ENCODE measurements at places on chromosomes 1 and 21.
A peak's percentile ranks its signal among the peaks of the same experiment; 100 is the strongest.

- DNase-seq = peak; percentile 58
Measured at GRCh38 chr1:40532844-40533424, 1.5 kb downstream of the ZNF684 start.

DNA sequence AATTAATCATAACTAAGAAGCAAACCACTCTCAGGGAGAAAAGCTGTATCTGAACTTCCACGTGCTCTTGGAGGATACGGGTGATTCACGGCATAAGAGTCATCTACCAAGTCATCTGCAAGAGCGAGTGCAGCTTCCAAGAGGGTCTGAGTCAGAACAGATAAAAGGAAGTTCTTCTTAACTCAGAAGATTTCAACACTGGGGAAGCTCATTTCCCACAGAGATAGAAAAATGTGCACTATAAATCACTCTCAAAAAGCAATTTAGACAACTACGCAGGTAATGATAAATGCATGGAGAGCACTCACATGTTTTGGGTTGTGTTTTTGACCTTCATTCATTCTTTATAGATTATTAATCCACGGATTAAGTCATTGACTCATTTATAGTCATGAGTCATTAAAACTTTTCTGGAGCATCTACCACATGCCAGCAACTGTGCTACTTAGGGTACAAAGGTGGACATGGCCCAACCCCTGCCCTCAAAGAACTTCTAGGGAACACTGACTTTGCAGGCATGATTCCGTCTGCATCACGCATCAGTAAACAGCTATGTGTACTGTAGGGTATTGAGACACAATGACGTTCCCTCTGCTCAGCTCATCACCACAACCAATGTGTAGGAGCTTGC, 20.8 kb downstream of the KCNJ15 start:
- DNase-seq = peak; percentile 100

DNA sequence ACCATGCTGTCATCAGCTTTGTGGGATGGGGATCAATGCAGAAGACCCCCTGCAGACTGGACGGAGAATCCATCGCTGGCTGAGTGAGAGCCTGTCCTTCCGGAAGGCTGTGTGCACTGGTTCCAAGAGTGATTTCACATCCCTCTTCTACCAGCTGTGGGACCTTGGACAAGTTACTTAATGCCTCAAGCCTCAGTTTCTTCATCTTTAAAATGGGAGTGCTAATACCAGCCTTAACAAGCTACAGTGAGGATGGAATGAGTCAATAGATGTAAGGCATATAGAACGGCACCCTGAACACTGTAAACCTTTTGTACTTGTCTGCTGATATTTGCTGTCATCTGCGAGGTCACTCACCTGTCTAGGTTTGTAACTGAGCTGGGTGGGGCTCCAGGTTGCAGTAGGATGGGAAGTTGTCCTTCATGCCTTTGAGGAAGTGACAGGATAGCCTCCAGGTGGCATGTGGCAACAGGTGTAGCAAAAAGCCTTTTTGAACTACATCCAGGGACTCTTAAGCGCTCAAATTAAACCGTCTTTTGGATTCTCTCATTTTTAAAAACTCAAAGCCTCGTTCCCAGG, 27.5 kb downstream of the TMEM51 start:
- DNase-seq = no peak

DNA sequence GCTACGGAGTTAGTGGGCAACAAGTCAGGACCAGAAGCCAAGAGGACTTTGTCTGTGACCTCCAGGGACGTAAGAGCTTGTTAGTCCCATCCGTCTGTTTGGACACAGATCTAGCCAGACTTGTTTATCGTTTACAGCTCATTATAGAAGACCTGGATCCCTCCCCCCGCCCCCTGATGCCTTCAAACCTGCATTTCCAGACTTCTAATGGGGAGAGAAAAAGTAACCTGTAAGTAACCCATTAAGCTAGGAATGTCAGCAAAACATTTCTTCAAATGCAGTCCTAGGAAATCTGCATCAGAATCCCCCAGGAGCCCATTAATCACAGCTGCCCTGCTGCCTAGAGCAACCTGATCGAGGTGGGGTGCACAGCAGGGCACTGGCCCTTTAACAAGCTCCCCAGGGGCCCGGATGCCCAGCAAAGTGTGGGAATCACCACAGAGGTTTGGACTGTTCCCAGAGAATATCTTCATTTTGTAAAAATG, 1.4 kb upstream of the MAD2L2 start:
- DNase-seq = no peak

DNA sequence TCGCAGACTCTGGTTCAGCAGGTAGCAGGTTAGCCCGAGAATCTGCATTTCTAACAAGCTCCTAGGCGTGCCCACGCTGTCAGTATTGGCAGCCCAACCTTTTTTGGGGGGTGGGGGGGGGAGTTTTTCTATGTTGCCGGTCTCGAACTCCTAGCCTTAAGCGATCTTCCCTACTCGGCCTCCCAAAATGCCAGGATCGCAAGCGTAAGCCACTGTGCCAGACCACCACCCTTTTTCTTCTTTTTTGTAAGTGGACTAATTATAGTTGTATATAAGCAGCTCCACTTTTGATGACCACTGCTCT, 480 bp upstream of the MIS18A start:
- DNase-seq = no peak

DNA sequence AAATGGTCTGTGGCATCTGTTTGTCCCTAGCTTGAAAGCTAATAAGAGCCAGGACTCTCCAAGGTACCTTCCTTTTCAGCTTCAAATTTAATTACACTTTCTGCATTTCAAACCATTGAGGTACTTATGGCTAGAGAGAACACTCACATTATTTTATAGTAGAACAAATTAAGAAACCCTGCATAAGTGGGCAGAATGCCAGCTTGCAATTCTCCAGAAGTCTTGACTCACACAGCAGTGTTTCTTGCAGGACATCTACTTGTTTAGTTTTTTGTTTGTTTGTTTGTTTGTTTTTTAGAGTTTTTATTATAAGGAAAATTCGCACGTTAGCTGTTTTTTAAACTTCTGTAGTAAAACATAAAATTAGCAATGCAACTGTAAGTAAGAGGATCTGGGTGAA, 397.2 kb downstream of the NEGR1 start:
- peak; percentile 33 for DNase-seq

GRCh38 chr1:40183055-40183710, 22.0 kb downstream of the RLF start:
- peak; percentile 51 for DNase-seq

- no peak for DNase-seq
Measured at GRCh38 chr1:44802306-44803061, 2.3 kb downstream of the PLK3 start.

- no peak for DNase-seq
Measured at GRCh38 chr1:243621973-243622372, 228.1 kb downstream of the AKT3 start.

DNA sequence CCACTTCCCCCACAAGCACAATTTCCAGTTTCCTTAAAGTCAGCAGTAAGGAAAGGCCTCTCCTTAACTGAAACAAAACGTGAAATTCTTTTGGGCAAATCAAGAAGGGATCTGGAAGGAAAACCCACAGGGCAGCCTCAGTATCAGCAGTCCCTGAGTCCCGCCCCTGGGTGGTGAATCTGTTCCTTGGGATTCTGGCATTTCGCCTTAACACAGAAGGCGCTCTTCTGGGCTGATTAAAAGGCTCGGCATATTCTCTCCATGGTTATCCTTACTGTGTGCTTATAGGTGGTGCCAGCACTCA, 12.2 kb upstream of the RAB4A start:
- peak; percentile 13 for DNase-seq

- DNase-seq = no peak
Measured at GRCh38 chr1:179973198-179974110, 18.8 kb downstream of the CEP350 start.

DNA sequence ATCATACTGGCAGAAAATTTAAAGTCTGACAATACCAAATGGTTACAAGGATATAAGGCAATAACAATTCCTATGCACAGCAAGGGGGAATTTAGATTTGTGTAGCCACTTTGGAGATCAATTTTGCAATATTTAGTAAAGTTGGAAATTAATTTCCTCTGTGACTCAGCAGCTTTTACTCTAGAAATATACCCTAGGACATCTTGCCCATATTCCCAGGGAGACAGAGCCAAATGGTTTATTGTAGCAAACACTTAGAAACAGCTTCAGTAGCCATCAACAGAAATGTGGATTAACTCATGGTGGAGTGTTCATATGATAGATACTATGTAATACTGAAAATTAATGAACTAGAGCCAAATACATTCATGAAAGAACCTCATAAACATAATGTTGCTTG, 104.6 kb downstream of the BACH1 start:
- DNase-seq = peak; percentile 57

DNA sequence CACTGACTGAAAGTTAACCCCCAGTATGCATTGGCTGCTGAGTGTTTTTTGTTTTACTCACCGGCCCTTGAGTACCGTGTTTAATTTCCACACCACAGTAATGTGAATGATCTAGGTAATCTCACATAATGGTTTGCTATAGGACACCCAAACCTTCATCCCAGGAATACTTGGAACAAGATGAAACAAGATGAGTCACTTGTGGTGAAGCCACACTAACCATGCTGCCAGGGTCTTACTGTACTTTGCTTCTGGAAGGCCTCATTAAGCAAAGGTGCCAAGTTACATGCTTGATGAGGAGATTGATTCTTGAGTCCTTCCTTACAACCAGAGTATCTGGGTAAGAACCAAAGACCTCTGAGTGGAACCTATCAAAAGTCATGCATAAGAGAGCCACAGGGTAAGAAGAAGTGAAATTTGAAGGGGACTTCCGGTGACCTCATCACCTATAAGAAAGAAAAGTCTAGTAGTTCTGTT, 163.3 kb downstream of the NRIP1 start:
- peak; percentile 69 for DNase-seq

- DNase-seq = no peak
Measured at GRCh38 chr1:85289848-85290335, 13.5 kb upstream of the BCL10 start.

GRCh38 chr1:117846674-117847425, 82.6 kb downstream of the GDAP2 start:
- DNase-seq = no peak

GRCh38 chr21:15222707-15223106, 157.9 kb upstream of the NRIP1 start:
- peak; percentile 29 for DNase-seq

DNA sequence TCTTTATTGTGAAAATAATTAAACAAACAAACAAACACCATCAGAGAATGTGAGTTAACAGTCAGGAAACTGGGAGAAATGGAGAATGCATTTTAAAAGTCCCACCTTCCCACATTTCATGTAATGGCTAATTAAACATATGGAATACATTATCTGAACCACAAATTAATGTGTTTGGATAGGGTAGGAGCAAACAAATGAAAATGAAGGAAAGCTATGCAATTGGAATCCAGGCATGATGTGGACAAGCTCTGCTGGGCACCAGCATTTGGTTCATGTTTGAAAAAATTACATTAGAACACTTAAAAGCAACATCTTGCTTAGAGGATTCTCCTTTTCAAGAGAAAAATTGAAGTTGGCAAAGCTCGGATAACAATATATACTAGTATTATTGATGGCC, 628.1 kb downstream of the LMO4 start:
- DNase-seq = peak; percentile 51

DNA sequence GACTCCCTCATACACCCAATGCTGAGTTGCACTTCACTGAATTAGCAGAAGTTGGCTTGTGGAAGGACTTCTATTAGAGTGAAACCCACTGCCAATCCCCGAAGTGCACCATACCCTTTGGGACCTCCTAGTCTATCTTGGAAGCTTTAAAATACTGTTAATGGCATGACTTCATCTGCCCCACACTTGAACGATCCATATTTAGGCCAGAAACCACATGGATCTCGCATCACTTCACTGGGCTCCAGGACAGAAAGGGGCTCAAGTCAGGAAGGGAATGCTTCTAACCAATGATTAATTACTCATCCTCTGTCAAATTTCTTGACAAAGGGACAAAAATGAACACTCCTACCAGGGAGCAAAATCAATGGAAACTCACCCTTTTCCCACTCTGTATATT, 69.1 kb downstream of the BCAR3 start:
- DNase-seq = no peak

DNA sequence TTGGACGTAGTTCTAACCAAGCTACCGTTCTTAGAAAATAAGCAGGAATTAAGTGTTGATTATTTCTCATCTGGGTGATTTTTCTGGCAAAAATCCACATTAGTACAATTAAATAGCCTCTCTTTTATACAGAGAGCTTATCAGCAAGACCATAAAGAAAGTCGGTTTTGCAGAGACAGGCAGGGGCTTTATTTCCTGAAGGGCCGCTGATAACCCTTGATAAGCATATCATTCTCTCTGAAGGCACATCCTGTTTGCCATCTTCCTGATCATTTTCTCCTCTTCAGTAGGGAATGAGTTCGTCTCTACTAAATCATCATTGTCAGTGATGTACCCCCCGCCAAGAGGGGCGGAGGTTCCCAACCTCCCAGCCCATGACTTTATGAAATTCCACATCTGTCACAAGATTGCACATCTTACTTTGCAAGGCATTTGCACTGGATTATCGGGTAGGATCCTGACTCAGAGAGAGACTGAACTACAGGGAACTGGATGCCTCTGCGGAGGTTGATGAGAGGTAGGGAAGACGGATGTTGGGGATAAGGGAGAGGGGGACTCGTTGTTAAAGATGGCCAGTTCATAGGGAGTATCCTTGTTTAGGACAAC, 115.7 kb downstream of the KCNJ6 start:
- no peak for DNase-seq

GRCh38 chr1:85240643-85241042, 18.8 kb downstream of the C1orf52 start:
- no peak for DNase-seq

GRCh38 chr1:167669209-167670124, 39.4 kb downstream of the RCSD1 start:
- DNase-seq = no peak

DNA sequence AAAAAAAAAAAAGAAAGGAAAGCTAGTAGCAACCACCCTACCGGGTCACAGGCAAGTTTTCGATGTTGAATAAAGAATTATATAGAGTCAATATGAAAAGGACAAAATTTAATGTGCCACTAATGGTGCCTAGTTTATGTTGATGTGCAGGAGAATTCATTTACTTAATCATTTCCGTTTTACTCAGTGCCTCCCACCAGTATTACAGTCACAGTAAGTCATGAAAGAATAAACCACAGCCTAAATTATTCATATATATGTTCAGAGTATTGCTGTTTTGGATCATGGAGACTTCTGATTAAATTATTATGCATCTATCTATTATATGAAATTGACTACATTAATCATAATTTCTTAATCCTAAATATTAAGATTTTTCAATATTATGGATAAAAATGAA, 35.3 kb downstream of the FNBP1L start:
- DNase-seq = peak; percentile 17

- no peak for DNase-seq
Measured at GRCh38 chr1:63921802-63922201, 148.0 kb downstream of the ROR1 start.

DNA sequence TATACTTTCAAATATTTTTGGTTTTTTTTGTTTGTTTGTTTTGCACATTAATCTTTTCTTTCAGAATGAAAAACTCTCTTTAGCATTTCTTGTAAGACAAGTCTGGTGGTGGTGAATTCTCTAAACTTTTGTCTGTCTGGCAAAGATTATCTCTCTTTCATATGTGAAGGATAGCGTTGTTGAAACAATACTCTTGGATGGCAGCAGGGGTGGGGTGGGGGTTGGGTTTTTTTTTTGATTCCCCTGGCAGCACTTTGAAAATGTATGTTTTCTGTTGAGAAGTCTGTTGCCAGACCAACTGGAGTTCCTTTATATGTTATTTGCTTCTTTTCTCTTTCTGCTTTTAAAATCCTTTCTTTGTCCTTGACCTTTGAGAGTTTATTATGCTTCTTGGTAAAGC, 160.2 kb downstream of the VAV3 start:
- DNase-seq = no peak

All from fibroblast of mammary gland (primary cell).